Activated T-helper 1 cell treated with anti-CD3 and anti-CD28 coated beads, Interleukin-2, amount 50 U/mL, for 16 hours (primary cell): ENCODE measurements at places on chromosomes 7 and 10.

- no peak for DNase-seq
These were observed 3.1 kb upstream of the C10orf90 start for GRCh38 chr10:126673565-126673964.

DNA sequence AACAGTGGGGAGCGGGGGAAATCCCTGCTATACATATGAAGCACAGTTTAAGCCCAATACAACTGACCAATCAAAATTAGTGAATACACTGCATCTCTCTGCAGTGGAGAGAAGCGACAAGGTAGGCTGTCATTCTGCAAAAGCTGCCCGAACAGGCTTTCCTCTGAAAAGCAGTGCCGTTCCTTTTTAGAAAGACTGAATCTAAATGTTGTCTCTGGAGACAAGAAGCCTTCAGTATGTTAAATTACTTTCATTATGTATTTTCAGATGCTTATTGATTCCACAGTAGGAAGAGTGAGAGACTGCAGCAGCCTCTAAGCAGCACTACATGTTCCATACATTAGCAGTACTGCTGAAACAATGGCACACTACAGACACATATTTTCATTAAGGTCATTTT, at the start of gene GPR22:
TSS of gene GPR22 (plus strand) at position 129 of the 400 bp plus-strand sequence. CDS start 4,004 bp downstream, outside the sequence.
- DNase-seq = no peak

GRCh38 chr7:23002698-23003097, 11.2 kb downstream of the HYCC1 start:
- no peak for DNase-seq

DNA sequence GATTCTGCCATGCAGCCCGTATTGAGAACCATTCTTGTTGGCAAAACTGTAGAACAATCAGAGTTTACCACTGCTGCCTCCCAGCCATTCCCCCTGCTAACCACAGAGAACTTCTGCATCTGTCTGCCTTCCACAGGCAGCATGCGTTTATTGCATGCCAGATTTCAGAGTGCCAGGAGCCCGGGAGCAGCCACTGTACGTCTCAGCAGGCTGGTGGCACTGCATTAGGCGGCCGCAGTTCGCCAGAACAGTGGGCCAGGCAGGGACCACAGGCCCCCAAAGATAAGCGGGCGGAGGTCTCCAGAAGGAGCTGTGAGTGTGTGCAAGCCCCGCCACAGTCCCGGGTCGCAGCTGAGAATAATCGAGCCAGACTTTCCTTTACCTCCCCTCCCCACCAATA, 31.8 kb downstream of the ZNF467 start:
- no peak for DNase-seq

DNA sequence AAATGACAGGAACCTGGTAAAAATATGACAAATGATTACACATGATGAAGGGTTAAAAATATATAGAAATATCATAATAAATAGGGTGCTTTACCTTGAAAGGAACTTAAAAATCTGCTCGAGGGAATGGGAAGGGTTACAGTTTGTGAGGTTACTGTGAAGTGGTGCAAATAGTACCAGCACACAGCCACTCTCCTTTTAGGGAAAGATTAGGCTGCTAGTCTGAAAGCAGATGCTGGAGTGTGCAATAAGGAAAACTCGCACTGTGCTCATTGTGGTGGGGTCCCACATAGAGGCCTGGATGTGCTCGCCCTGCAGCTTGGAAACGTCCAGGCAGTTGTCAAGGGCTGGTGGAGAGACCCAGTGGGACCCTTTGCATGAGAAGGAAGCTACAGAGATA, 145.9 kb upstream of the TBX20 start:
- no peak for DNase-seq
